ENCODE measurements at places on chromosomes 16 and 17.

- DNase-seq, result no peak
Measured at GRCh38 chr16:4124535-4125294, 8.5 kb upstream of the ADCY9 start.

- DNase-seq, result no peak
Measured at GRCh38 chr16:11079652-11080187, 135.4 kb downstream of the CLEC16A start.

DNA sequence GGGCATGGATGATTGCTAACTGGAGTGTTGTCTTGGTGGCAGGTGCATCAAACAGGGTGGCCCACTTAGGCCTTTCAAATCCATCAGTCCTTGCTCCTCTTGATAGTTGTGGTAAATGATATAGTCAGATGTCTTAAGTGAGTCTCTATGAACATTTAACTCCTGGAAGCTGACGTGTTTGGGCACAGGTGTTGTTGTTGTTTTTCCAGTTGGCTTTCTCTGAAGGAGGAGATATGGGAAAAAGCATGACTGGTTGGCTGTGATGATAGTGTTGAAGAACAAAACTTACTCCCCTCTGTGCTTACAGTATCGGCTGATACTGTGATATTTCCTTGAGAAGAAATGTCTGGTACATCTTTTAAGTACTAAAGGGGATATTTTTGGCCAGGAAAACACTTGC is 18.0 kb downstream of the TNRC6A start:
- DNase-seq, result no peak

- DNase-seq, result no peak
Measured at GRCh38 chr17:49890077-49890821, 42.4 kb upstream of the TAC4 start.

GRCh38 chr17:74998783-74999182 is 11.4 kb downstream of the CDR2L start:
- no peak for DNase-seq

DNA sequence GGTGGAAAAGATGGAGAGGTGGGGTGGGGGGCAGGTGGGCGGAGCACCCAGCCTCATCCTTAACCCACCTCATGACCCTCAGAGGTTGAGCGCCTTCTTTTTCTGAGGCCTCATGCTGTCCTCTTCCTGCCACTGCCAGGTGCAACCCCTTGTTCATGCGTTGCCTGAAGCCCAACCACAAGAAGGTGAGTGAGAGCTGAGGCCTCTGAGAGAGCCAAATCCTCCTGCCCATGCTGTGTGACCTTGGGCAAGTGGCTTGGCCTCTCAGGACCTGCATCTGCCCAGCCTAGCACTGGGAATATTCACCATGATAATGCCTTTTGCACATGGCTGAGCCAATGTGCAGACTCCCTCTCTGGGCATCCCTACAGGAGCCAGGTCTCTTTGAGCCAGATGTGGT is 32.1 kb downstream of the MYO15A start:
- no peak for DNase-seq

- no peak for DNase-seq
Measured at GRCh38 chr17:74430706-74431567, 951 bp upstream of the GPRC5C start.

DNA sequence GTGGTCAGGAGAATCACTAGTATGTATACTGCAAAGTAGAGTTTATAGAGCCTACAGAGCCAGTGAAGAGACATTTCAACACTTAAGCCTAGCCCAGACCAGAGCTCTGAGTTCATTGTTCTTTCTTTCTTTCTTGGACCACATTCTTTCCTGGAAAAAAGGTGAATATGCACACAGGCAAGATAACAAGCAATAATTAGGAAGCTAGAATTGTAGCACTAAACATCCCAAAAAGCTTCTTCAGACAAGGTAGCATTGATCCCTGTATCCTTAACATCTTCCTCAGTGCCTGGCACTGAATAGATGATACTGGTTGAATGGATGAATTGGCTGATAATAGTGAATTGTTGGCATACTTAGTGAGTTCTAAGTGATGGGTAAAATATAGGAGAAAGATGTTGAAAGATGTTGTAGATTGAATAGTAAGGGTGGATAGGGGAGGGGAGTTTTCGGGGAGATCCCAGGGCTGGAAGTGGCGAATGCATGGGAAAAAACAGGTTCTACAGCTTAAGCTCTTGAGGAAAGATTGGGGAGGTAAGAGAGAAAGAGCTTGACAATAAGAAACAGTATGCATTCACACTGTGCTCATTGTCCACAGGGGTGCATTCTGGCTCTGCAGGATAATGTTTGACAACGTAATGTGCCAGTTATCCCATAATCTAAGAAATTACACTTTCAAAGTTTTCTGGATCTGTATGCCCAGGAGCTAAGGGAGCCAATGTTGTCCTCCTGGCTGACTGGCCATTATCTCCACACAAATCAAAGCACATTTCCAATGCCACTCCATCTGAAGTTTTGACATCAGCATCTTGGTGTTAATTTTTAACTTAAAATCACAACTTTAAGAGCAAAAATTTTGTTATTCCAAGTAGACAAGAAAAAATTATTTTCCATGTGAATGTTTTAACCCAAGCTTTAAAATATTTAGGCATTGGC is 35.6 kb downstream of the TUBD1 start:
- DNase-seq, result no peak

GRCh38 chr16:11708421-11708820 is 34.2 kb downstream of the TXNDC11 start:
- DNase-seq, result no peak

DNA sequence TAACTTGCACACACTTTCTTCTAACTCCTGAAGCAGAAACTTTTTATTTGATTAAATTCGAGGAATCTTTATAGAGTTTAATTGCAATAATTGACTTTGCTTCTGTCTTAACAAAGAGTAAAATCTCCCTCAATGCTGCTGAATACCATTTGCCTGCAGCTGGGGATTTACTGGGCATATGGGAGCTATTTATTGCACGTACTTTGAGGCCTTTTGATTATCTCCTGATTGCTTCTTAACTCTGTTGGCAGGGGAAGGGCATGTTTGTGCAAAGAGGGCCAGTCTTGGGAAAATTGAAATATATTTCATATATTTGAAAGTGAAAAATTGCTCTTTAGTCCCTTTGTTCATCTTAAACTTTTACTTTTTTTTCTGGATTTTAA is 156.8 kb upstream of the CHMP6 start:
- DNase-seq, result no peak

- DNase-seq, result no peak
Measured at GRCh38 chr17:27899525-27899924, 6.4 kb upstream of the LYRM9 start.

DNA sequence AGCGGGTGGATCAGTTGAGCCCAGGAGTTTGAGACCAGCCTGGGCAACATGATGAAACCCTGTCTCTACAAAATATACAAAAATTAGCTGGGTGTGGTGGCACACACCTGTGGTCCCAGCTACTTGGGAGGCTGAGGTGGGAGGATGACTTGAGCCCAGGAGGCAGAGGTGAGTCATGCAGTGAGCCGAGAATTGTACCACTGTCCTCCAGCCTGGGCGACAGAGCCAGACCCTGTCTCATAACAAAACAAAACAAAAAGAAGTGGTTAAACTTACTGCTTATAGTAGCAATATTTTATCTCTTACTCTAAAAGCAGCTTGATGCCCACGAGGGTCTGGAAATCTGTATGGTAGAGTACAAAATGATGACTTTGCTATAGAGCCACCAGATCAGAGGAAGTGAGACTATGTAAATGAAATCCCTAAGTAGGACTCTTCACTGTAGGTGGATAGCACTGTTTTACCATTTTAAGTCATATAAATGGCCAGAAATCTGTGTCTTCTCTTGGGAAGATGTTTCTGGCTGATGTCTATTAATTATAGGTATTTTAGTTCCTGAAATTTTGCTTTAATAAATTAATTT is 60.4 kb upstream of the MRC2 start:
- no peak for DNase-seq

GRCh38 chr16:49513040-49513439 is 139.4 kb downstream of the C16orf78 start:
- DNase-seq, result no peak

GRCh38 chr17:58918072-58918471 is 162.4 kb downstream of the PPM1E start:
- no peak for DNase-seq

- DNase-seq, result no peak
Measured at GRCh38 chr16:410516-411178, 9.0 kb downstream of the DECR2 start.

DNA sequence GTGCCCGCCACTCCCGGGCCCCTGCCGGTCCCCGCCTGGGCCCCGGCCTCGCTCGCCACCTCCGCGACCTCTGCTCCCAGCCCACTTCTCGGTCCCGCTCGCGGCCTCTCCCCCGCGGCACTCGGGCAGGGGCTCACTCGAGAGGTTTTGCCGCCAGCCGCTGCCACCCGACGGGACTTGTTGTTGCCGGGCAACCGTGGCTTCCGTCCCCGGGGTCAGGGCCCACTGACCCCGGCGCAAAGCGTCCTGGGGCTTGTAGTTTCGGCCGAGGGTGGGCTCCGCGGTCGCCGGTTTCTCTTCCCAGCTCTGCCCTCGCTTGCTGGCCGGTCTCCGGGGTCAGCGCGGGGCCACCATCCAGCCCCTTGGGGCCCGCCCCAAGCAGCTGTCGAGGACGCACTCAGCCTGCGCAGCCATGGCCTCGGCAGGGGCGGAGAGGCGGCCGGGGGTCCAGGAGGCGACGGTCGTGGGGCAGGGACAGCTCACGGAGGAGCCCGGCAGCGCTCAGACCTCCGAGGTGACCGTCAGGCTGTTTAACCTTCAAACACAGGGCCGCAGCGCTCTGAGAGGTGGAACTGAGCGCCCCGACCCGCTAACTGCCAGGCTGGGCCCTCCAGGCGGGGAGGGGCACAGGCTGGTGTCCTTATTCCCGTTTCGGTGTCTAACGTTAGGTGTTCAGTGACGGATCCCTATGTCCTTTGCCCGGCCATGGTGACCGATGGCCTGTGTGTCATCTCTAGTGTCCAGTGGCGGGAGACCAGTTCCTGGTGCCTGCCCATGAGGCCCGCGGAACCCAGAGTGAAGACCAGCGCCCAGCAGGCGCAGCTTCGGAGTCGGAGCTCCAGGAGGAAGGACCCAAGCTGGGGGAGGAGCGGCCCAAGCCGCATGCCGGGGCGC is at the start of the genes C16orf86 and ENKD1:
C16orf86 (plus strand) TSS at position 256 of the 894 bp plus-strand sequence; CDS start at position 413, 157 bp downstream.
ENKD1 (minus strand) TSS at position 192 of the 894 bp plus-strand sequence. CDS start 308 bp downstream, outside the sequence.
- DNase-seq, result peak; percentile 75

- peak; percentile 69 for DNase-seq
Measured at GRCh38 chr17:43720311-43721060, 38.1 kb downstream of the SOST start.

DNA sequence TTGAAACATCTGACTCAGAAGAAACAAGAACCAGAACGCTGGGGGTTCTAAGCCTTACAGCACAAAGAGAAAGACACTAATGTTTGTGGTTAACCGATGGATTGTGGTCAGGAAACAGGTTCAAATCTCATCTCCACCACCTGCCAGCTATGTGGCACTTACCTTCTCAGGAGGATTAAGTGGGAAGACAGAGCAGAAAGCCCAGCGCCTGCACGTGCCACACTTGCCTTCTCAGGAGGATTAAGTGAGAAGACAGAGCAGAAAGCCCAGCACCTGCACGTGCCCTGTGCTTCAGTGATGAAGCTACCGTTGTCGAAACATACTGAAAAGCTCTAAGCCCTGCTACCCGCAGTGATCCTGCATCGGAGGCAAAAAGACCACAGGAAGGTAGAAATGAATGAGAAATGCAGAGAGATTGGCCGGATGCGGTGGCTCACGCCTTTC is 90.6 kb downstream of the NXN start:
- DNase-seq, result no peak

DNA sequence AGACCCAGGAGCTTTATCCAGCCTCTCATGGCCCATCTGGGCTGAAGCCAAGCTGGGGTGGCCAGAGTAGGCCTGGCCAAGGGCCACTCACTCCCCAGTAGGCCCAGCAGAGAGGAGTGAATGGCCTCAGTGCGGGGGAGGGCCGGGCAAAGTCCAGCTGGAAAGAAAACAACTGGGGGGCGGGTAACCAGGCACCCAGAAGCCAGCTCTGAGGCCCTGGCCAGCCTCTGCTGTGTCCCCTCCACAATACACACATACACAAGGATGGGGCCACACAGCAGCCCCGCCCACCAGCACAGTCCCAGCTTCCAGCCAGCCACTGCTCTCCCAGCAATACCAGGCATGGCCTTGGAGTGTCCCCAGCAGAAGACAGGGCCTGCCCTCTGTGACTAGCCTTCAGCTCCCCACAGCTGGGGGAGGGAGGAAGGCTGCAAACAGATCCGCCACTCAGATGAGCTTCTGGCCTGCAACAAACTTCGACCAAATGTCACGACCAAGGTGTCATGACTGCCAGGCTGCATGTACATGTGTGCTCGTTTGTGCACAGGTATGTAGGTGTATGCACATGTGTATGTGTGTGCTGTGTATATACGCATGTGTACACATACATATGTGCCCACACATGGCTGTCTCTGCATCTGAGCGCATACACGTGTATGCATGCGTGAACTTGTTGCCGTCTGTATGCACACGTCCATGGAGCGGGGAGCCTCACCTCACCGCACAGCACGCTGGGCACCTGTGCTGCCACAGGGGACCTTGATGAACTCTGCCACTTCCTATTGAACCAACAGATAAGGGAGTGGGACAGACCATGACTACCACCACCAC is 5.0 kb downstream of the CARHSP1 start:
- DNase-seq, result no peak

DNA sequence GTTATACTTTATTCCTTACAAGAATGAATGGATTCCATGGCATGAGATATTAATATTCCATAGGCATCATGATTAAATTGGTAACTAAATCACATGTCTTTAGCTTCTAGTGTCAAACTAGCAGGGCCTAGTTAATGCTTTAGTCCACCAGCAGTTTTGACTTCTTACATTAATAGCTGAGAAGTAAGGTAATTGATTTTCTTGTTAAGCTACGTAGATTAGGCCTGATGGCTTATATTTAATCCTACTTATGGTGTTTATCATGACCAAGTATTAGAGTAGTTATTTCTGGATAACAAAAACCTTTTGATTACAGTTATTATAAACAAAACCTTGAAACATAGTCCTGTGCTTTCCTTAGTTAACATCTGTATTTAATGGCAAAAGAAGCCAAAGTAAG is 184.5 kb downstream of the TANC2 start:
- no peak for DNase-seq

- DNase-seq, result no peak
Measured at GRCh38 chr17:36069136-36069535, 5.1 kb downstream of the CCL18 start.

- no peak for DNase-seq
Measured at GRCh38 chr17:42878123-42878880, 22.3 kb upstream of the G6PC1 start.

GRCh38 chr17:58161566-58161965 is 5.2 kb upstream of the OR4D2 start:
- no peak for DNase-seq

DNA sequence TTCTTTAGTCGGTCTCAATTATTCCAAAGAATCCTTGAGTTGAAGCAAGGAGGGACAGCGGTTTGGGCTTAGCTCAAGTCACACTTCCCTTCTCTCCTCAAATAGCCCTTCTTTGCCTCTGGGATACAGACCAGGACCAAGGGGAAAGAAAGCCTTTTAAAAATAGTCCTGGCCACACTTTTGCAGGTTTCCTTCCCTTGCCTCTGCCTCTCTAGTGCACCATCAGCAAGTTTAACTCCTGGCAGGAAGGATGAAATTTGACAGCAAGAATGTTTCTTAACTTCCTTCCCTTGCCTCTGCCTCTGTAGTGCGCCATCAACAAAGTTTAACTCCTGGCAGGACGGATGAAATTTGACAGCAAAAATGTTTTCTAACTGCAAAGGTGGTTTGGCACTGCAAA is 7.2 kb upstream of the G6PC1 start:
- no peak for DNase-seq

GRCh38 chr16:89001117-89002027 is 24.4 kb upstream of the CBFA2T3 start:
- DNase-seq, result no peak

GRCh38 chr16:75745242-75745641 is 19.0 kb upstream of the CPHXL start:
- no peak for DNase-seq

- peak; percentile 13 for DNase-seq
Measured at GRCh38 chr17:40025991-40026815, 11.0 kb downstream of the CSF3 start.

All from stimulated activated CD8-positive, alpha-beta memory T cell treated with anti-CD3 and anti-CD28 coated beads, Interleukin-7, amount 100 ng/mL, for 4 hours (primary cell).